ENCODE measurements at places on chromosomes 5 and 9.

GRCh38 chr9:99326112-99326916 is 104.2 kb downstream of the SEC61B start:
- no peak for DNase-seq

DNA sequence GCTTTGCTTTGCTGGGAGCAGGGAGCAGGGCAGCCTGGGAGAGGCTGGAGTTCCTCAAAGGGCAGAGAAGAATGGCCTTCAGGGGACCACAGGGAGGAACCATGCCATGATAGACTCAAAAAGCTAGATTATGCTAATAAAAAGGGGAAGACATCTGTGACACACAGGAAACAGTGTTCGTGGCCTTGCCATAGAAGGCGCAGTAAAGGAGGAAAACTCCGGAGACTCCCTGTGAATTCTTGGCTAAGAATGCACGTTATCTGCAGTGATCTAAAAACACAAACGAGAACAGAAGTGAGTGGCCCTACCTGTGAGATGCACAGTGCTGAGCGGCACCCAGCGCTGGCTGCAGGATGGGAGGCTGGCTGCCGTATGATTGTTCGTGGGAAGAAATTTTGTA is 15.9 kb upstream of the LTC4S start:
- DNase-seq, result no peak

- peak; percentile 51 for DNase-seq
Observed at GRCh38 chr5:6583049-6583880, 49.6 kb downstream of the NSUN2 start.

- no peak for DNase-seq
Observed at GRCh38 chr5:173563246-173563645, 53.2 kb downstream of the BOD1 start.

DNA sequence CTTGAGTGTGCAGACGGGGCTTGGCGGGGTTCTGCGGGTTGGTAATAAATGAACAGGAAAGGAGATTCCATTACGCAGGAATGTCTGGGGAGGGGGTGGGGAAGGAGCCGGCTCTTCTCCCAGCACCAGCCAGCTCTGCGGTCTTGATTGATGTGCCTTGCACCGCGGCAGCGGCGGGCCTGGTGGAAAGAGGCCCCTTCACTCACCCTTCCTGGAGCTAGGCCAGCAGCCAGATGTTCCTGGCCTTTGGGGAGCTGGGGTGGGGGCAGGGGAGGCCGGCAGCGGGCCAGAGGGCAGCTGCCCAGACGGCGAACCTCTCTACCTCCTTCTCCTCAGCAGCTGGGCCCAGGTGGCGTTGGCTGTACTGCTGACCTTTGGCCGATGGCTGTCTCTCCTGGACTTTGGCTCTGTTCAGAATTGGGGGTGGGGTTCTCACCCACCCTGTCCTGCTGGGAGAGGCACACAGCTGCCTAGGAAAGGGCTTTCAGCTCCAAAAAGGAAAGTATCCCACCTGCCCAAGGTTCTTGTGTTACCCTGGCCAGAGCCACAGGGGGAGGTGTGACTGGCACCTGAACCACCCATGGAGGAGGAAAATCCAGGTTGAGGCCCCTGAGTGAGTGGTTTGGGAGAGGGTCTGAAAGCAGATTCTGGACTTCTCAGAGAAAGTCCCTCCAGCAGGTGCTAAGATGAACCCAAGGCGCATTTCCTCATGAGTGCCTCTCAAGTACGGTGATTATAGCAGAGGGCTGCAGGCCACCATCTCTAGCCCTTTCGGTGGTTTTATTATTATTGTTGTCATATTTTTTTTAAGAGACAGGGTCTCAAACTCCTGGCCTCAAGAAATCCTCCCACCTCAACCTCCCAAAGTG is 58.0 kb upstream of the SYNPO start:
- DNase-seq, result peak; percentile 33

- DNase-seq, result peak; percentile 95
Observed at GRCh38 chr5:141841378-141842180, 36.6 kb downstream of the PCDH1 start.

GRCh38 chr9:7542693-7543092 is 256.9 kb downstream of the DMAC1 start:
- no peak for DNase-seq

- no peak for DNase-seq
Observed at GRCh38 chr9:96448546-96449170, 1.3 kb upstream of the HABP4 start.

DNA sequence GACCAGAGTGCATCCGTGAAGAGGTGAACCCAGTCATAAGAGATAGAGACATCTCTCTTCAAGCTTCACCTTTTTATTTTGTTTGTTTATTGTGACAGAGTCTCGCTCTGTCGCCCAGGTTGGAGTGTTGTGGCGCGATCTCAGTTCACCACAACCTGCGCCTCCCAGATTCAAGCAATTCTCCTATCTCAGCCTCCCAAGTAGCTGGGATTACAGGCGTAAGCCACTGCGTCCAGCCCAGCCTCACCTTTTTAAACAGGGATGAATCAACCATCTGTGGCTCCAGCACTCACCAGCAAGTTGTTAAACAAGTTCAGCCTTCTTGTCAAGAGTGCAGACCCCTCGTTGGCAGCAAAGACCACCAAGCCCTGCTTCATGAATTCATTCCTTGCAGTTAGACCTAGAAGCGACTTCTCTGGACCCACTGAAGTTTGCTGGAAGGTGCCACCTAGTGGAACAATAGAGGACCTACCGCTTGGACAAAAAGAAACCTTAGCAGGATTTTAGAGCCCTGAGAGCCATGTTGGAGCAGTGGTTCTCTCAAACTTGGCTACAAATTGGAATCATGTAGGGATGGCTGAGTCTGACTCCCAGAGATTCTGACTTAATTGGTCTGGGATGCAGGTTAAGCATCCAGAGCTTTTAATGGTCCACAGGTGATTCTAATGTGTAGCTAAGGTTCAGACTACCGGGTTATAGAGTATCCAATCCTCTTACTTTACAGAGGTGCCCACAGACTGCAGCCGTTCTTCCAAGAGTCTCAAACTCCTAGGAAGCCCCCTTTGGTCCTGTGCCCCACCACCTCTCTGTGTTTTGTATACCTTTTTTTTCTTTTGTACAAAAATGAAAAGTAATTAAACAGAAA is 10.5 kb upstream of the GALNT10 start:
- DNase-seq, result no peak

DNA sequence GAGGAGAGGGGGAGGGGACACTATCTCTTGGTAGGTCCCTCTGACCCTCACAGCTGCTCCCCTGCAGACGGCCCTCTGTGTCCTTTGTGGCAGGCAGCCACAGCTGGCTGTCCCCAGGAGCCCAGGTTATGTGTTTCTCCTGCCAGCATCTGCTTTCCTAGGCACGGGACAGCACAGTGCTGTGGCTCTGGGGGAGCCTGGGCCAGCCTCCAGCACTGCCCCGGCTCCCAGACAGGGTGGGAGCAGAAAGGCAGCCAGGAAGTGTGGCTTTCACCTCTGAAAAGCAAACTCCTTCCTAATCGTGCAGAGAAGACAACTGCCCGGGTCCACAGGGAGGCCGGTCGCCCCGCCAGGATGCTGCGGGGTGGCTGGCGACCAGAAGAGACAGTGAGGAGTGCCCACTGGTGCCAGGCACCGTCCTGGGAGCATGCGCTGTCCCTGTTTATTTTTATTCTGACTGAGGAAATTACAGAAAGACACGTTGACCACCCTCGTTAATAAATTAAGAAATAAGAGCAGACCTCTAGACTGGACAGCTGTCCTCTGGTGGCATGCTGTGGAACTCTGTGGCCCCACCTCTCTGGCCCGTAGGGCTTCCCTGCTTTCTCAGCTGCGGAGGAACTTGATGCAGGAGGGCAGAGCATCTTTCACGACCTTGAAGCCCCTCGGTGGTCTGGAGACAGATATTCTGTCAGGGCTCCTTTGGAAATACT is 240.3 kb downstream of the FANCC start:
- no peak for DNase-seq

DNA sequence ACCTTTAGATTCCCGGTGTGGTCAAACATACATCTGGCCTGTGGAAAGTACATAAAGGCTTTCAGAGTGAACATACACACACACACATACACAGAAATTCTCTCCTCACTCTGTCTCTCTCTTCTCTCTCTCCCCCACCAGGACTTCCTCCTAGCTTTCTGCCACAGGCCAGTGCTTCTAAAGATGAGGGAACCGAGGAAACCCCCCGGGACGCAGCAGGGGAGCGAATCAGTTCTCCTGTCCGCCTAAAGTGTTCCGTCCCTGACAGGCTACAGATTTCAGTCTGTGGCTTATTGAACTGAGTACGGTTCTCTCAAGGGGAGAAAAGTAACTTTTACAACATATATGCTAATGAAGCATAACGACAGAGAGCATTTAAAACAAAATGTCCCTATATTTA is 75.8 kb downstream of the MED27 start:
- DNase-seq, result no peak

DNA sequence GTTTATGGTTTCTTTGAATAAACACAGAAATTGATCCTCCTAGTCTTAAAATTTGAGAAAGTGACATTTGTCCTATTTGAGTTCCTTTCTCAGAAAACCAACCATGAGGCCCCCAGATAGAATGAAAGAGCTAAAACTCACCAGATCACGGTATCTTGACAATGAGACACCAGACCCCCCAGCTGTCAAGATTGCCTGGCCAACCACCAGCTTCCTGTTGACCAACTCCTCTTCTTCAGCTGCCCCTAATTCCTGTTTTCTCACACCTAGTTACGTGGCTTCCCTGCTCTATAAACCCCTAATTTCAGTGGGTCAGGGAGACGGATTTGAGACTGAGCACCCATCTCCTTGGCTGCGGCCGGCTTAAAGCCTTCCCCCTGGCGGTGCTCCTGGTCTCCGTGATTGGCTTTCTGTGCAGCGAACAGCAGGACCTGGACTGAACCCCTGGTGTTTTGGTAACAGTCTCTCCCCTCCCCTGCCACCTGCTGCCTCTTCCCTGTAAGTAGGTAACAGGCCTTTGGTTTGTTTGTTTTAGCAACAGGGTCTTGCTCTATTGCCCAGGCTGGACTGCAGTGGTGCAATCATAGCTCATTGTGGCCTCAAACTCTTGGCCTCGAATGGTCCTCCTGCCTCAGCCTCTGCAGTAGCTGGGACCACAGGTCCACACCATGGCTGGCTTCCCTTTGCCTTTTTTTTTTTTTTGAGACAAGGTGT is 4.8 kb upstream of the ENTPD2 start:
- DNase-seq, result no peak

DNA sequence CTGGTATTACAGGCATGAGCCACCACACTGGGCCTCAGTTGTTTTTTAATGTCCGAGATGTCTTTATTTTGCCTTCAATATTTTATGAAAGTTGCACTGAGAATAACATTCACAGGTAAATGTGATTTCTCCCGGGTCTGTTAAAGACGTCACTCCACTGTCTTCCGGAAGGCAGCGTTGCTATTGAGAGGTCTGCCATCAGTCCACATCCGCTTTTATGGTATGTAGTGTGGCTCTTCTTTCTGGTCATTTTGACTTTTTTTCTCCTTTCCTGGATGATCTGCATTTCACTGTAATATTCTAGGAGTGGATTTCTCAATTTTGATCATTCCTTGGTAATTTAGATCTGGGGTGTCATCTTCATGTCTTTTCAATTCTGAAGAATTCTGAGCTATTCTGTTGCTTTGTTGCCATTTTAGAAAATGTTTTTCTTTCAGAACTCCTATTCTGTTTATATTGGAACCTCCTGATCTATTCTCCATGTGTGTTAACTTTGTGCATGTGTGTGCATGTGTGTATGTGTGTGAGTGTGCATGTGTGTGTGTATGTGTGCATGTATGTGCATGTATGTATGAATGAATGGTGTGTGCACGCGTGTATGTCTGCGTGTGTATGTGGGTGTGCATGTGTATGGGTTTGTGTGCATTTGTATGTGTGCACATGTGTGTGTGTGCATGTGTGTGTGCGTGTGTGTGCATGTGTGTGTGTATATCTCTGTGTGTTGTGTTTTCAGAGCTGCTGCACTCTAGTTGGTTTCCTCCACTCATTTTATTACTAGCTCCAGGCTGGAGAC is 1.9 kb upstream of the LCN1 start:
- DNase-seq, result no peak

Data from thyroid gland (tissue), 4 donors.